ENCODE measurements at places on chromosomes 11 and 22.
A peak's percentile ranks its signal among the peaks of the same experiment; 100 is the strongest.

GRCh38 chr11:42012271-42012670, 552.8 kb upstream of the LRRC4C start:
- DNase-seq: no peak

DNA sequence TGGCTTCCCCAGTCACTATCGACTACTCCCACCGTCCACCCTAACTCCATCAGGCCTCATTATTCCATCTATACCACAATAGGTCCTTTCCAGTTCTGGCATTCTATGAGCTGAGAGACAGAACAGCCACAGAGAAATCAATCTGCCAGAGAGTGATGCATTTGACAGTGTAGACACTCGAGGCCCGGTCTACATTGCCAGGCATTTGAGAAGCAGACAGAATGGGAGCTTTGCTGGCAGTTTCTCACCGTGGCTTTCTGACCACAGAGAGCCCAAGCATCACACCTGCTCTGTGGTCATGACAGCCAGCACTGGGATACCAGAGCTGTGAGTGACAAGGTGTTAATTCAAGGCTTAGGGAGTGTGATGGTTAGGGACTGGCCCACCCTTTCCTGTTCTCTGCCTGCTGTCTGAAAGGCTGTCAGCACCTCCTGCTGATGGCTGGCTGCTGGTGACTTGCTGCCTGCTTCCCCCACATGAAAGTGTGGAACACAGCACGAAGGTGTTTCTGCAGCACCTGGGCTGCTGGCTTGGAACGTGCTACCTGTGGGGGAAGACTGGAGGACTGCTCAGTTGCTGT, 137.8 kb downstream of the KIRREL3 start:
- no peak for DNase-seq

DNA sequence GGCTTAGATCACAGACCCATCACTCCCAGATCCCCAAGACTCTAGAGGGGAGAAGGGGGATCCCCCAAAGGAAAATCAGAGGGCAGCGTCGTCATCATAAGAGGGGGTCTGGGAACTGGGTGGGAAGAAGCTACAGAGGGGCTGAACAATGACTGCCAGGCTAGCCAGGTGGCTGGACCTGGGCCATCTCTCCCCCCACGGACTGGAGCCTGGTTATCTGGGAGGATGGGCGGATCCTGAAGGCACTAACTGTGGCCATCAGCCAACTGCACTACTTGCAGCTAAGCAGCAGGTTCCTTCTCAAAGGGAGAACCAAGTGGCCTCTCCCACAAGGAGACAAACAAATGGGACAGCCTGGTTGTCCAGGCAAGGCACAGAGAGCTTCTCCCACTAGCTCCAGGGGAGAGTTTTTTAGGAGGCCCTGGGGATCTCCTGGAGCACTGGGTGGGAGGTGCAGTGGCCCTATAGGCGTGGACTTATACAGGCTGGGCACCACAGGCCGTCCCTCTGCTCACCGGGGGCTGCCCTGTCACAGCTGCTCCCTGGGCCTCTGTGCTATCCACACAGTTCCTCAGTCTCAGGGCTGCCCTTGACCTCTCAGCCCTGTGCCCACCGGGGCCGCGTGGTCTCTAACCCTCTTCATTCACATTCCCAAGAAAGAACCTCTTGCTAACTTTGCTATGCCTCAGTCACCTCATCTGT, 15.4 kb downstream of the P2RY6 start:
- no peak for DNase-seq

- DNase-seq: no peak
Observed at GRCh38 chr11:118098996-118099837, 12.5 kb upstream of the SMIM35 start.

- no peak for DNase-seq
Observed at GRCh38 chr11:108148556-108148955, 27.2 kb downstream of the ACAT1 start.

GRCh38 chr22:45549762-45550378, 47.2 kb downstream of the FBLN1 start:
- no peak for DNase-seq

DNA sequence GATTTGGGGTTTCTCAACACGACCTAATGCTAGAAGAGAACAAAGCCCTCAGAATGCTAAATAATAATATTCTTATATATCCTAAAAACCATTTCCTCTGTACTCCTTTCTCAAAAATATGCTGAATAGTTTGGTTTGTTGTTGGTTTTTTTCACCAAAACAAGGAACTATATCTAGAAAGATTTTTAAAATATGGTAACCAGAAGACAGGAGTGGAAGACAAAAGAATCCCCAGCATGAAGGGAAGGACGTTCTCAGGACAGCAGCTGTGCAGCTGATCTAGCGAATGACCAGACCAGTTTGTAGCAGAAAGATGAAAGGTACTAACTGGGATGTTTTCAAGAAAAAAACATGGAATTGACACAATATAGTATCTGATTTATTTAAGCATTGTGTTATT, 19.3 kb downstream of the FEZ1 start:
- DNase-seq: peak; percentile 61

DNA sequence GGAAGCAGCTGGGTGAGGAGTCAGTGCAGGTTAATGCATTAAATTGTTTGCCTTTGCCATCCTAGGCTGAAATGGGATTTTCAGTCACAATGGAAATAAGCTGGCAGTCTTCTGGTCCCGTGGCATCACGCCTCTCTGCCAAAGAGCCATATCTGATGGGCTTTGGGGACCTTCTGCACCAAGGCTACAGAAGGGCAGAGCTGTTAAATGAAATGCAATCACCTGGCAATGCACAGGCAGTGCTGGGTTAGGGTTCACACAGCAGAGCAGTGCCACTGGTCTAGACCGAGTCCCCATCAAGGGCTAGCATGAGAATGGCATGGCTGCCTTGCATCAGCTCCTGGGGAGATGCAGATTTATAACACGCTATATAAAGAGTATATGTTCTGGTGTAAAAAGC, 749.2 kb downstream of the NTM start:
- no peak for DNase-seq

DNA sequence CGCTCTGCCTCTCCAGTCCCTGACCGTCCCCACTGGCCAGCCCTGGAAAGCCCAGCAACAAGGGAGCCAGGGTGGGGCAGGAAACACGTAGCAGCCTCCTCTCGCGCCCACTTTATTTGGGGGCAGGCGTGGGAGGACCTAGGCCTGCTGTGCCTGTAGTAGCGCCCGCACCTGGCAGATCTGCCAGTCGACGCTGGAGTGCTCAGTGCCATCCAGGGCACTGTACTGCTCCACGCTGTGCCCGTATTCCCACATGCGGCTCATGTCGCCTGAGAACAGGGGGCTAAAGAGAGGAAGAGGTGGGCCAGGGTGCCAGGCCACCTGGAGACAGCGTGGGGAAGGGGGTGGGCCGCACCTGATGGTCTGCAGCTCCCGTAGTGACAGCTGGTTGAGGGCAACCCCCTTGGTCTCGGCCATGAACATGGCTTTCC, 17.0 kb upstream of the DRICH1 start:
- no peak for DNase-seq

DNA sequence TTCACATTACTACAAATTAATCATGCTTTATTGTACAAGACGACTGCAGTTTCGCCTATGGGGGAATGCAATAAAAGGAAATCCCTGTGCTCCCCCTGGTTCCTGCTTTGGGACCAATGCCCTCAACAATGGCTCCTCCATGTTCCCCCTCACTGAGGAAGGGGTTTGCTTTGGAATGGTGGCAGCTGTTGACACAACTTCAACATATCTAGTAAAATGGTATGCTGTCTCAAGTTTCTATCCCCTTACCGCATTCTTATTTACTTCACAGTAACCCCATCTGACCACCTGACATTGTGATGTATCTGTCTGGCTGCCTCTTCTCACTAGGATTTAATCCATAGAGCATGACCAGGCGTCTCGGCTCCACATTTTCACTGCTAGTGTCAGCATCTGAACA, 48.8 kb downstream of the PIWIL3 start:
- DNase-seq: no peak

DNA sequence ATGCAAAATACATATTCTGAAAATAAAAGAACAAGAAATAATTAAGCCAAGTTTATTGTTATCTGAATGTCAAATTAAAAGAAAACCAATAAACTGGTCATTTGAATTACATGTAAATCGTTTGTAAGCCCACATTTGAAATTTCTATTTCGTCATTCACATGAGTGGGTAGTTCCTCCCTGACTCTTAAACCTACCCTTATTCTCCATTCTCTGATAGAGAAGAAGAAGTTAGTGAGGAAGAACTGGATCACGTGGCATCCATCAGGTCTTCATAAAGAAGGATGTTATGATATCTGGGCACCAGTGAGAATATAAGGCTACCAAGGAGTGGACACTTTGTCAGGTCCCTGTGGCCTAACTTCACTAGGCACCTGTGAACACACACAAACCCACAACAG, 328.1 kb downstream of the OPCML start:
- no peak for DNase-seq

DNA sequence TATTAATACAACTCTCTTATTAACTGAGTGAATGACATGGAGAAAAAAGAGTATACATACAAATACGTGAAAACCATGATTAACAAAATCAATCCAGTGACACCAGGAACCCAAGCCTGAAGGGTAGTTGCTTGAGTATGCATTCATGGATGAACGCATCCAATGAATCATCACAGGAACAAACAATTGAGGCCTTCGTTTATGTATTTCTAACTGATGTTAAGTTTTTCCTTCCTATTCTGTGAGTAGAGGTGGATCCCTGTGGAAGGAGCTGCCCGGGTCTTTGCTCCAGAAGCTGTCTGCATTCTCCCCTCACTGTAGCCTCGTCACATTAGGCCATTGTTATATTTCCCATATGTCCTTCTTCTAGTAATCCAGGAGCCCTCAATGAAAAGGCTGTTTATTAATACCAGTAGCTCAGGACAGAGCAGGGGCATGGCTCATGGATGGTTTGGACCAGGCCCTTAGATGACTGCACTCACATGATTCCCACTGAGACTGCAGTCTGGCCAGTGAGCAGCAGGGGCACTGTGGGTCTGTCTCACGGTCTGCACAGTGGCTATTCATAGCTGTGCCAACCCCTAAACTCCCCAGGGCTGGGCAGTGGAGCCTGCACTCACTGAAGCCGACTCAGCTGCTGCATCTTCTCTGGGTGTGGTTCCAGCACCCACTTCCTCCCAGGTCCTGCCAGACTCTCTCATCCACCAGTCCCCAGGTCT, 128.1 kb upstream of the TOP3B start:
- DNase-seq: peak; percentile 76

- no peak for DNase-seq
Observed at GRCh38 chr22:26619510-26619909, 1.7 kb upstream of the CRYBB1 start.

GRCh38 chr22:42648017-42648367, 1.2 kb downstream of the CYB5R3 start:
- no peak for DNase-seq

DNA sequence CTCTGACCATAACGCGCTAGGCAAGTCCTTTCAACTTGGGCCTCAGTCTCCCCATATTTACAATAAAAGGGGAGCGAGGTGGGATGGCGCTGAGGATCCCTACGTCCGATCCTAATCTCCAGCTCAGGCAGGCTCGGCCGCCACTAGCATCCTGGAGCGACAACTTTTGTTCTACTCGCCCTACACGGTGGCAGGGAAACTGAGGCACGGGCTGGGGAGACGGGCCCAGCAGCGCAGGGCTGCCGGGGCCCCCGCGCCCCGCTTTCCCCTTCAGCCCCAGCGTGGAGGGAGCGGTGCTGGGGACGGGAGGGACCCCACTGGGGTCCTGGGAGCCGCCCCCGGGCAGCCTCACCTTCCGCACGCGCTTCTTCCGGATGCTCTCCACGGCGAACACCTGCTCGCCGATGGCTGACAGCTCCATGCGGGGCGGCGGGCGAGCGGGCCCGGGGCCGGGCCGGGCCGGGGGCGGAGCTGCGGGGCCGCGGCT, 413 bp downstream of the CBX7 start:
- DNase-seq: peak; percentile 28

DNA sequence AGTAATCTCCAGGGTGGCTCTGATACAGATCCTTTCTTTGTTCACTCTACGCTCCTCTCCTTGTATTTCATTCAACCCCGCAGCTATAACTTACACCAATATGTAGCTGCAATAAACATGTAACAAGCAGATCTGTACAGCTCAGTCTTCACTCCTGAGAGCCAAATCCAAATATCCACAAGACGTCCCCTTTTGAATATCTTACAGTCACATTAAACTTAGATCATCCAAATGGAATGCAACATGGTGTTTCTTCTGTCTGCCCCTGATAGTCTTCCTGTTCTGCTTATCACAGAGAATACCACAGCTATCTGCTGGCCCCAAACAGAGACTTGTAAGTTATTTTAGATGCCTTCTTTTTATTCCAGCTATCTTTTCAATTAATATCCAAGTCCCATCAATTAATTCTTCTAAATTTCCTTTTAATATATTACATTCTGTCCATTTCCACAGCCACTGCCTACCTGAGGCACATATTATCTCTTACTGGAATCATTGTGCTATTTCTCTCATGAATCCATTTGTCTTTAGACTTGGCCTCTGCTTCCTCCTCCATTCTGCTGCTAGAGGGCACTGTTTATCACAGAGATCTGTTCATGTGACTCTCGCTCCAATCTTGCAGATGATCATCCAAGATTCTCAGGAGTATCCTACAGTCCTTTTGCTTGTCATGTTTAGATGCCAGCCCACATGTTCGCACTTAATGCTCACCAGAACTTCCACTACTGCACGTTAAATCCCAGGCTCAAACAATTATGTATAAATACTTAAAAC, 908.6 kb downstream of the NTM start:
- DNase-seq: peak; percentile 64

GRCh38 chr11:19698493-19699292, 13.9 kb upstream of the NAV2 start:
- no peak for DNase-seq

- DNase-seq: no peak
Observed at GRCh38 chr22:26906464-26906863, 249.1 kb downstream of the MIAT start.

DNA sequence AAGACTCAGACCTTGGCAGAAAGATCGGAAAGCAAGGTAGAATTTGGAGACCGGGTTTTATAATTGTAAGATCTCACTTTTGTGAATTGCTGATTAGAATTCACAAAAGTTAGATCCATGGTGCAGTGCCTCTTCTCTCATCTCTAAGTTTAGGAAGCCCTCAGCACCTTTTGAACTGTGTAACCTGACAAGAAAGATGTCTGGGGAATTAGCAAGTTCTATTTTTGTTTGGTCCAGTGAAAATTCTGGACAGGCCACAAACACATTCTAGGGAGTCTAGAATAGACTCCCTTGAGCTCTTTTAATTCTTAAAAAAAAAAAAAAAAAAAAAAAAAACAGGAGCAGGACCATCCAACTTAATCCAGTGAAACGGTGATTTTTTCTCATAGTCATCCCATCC, 66.1 kb downstream of the CECR2 start:
- no peak for DNase-seq

All from pons (tissue), 1 donor.